ENCODE measurements at places on chromosomes 1 and 21.

GRCh38 chr1:167676205-167676915, 45.4 kb upstream of the MPZL1 start:
- no peak for DNase-seq

DNA sequence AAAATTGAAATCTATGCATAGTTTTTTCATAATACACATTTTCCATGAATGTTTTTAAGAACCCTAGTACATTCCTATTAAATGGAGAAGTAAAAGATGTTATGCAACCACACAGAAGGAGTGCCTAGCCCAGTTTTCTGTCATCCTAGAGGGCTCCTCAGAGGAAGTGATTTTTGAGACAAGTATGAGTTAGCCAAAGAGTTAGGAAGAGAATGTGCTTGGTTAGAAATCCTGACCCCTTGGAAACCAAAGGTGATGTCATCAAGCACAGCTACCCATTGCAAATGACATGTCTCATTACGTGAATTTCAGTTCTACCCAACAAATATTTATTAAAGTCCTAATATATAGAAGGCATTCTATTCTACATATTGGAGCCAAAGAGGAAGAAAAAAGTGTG, 88.9 kb upstream of the TNFSF4 start:
- DNase-seq = no peak

GRCh38 chr1:56295949-56296929, 283.1 kb downstream of the PLPP3 start:
- DNase-seq = no peak

DNA sequence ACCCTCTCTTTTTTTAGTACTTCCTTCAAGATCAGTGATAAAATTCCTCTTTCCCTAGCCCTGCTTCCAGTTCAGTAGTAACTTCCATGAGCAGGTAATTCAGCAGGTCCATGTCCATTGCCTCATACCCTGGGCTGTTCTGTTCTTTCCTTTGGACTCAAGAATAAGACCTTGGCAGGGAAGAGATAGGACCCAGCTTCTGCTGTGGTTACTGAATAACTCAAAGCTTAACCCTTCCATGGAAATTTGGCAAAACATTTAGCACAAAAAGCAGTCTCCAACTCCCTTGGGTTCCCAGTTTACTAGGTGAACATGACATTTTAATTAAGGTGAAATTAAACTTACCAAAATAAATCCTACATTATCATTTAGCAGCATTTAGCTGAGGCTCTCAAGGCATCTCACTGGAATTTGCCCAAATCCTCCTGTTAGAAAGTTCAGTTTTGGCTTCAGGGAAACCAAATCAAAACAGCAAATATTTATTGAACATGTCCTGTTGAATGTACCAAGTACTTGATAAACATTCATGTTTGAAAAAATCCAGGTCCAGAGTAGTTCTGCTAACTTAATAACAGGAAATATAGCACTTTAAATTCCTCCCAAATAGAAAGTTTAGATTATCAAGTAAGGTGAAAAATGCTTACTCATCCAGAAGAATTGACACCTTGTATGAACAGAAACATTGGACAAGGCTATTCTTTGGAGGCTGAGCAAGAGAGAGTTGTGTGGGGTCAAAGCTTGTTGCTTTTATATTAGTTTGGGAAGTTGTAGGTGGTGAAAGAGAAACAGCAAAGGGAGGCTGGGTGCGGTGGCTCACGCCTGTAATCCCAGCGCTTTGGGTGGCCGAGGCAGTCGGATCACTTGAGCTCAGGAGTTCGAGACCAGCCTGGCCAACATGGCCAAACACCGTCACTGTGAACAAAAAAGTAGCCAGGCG, 8.4 kb upstream of the SERPINC1 start:
- no peak for DNase-seq

DNA sequence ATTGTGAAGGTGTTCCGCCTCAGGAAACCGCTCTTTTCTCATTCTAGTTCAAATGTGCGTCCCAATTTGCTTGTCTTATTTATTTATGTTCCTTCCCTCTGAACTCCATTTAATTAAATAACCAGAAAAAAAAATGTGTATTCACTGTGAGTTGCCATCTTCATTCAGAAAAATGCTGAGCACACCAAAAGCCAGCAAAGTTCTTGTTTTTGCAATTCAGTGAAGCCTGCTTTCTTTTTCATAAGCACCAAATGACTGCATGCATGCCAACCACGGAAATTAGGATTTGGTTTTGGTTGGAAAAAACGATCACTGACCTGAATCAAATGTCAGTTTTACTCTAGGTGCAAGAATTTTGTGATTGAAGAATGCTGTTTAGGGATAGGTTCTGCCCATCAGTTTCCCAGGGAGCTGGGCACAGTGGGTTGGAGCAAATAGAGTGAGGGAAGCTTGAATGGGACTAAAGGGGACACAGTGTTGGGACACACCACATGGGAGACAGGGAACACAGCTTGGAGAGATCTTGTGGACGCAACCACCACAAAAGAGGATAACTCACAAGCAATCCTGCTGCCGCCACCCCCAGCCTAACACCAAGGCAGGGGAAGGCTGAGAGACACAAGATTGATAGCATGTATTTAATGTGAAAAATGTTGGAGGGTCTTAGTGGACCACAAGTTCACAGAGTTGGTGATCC, 183.4 kb upstream of the GALNT2 start:
- no peak for DNase-seq

DNA sequence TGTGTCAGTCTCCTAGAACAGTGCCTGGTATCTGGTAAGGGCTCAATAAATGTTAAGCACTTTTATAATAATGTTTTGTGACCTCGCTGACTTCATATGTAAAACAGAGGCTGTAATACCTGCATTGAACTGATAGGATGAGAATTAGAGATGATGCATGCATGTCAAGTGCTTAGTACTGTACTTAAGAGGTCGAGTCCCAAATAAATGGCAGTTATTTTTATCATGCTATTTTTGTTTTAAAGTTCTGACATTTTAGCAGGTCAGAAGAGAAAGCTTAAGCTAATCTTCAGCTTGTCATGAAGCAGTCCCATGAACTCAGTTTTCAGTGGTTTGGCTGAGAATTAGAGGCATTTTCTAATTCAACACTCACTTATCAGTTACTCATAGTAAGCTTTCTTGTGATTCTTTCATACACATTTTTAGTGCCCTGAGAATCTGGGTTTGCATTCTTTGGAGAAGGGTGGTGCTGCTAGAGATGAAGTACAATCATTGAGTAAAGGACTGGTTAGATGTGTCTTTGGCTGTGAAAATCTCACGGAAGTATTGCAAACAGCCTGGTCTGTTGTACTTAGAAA, 75.7 kb upstream of the RAVER2 start:
- DNase-seq = no peak

DNA sequence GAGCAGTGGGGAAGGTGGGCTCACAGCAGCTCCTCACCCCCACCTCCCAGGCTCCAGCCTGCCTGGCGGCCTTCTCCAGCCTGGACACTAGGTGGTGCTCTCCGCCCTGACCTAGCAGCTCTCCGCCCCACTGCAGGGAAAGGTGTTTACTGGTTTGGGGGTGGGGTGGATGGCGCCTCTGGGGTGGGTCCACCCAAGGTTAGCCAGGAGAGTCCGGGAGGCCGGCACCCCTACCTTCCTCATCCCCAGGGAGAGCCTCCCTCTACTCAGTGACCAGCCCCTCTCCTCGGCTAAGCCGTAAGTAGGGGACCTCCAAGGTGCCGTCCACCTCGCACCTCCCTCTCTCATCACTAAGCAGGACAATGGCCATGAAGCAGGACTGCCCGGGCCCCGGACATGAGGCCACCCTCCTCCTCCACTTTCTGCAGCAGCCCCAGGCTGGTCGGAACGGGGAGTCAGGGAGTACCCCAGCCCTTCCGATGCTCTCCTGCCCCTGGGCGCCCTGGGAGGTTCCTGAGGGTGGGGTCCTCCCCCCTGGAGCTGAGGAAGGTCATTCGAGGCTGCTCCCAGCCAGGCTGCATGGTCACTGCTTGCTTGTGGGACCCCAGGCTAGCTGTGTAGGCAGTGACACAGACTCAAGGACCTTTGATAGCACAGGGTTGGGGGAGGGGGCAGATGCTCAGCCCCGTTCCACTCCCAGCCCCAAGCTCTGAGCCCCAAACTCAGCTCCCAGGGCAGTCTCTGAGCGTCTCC, 101.4 kb upstream of the VAMP3 start:
- peak; percentile 18 for DNase-seq

- no peak for DNase-seq
Observed at GRCh38 chr1:195951313-195951712, 656.9 kb downstream of the KCNT2 start.

- no peak for DNase-seq
Observed at GRCh38 chr1:31880957-31881687, 57.0 kb downstream of the PTP4A2 start.

DNA sequence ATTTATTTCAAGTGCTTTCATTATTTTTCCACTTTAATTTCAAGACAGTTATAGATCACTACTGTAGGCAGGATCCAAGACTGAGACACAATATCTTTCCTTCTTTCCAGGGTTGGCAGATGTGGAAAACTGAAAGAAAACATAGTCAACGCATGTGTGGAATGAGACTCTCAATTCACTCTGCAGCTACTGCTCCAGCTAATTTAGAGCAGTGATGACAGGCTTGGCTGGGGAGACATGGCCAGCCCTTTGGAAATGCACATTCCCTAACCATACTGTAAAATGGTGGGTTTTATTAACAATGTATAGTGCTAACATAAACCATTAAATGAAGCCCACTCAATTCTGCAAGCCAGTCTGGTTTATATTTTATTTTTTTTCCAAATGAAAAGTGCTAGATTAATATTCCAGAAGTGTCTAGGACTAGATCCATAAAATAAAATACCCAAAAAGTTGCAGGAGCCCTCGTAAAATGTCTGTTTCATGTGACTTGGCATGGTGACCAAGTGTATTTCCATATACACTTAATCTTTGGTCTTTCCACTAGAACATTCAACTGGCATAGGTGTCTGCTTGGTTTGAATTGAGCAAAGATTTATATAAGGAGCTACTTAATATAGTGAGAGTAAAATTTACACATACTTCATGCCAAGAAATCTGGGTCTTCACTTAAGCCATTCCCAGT, 32.9 kb downstream of the COL11A1 start:
- no peak for DNase-seq

GRCh38 chr1:210624722-210625121, 296.0 kb downstream of the HHAT start:
- no peak for DNase-seq

DNA sequence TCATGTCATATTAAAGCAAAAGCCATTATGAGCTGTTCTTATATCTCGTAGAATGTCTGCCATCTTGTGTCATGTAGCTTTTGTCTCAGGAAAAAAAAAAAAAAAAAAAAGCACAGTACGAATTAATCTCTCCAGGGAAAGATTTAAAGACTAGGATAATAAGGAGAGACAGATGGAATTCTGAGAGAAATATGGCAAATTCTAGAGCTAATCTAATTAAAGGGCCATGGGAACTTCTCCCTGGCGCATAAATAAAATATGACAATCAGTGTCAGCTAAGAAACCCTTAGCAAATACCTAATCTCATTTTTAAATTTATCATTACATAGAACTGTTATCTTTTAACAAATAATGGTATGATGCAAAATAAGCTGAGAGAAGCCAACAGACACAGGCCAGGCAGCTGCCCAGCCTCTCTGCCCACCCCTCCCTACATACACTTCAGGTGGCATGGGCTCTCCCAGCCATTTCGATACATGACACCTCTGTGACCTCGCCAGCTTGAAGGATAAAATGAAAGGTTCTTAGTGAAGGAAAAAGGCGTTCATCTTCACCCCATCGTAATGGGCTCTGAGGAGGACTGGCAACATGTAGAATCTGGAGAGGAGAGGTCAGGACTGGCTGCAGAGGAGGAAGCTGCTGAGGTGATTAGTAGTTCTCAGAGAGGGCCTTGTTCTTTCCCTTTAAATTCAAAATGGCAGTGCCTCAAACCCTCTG, 39.8 kb downstream of the DISC1 start:
- peak; percentile 12 for DNase-seq

GRCh38 chr1:53587252-53587988, 128.2 kb downstream of the DMRTB1 start:
- no peak for DNase-seq

DNA sequence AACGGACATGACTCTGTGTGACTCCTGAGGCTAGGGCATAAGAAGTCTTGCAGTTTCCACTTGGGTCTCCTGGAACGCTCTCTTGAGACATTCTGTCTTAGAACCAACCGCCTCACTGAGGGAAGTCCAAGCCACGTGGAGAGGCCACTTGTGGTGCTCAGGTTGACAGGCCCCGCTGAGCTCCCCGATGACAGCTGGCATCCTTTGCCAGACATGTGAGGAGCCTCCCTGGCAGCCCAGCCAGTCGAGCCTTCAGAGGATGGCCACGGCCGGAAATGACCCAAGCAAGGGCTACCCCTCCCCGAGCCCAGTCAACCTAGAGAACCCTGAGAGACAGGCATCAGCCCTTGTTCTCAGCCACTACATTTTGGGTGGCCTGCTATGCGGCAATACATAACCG, 20.7 kb downstream of the PLEKHA6 start:
- DNase-seq = no peak

DNA sequence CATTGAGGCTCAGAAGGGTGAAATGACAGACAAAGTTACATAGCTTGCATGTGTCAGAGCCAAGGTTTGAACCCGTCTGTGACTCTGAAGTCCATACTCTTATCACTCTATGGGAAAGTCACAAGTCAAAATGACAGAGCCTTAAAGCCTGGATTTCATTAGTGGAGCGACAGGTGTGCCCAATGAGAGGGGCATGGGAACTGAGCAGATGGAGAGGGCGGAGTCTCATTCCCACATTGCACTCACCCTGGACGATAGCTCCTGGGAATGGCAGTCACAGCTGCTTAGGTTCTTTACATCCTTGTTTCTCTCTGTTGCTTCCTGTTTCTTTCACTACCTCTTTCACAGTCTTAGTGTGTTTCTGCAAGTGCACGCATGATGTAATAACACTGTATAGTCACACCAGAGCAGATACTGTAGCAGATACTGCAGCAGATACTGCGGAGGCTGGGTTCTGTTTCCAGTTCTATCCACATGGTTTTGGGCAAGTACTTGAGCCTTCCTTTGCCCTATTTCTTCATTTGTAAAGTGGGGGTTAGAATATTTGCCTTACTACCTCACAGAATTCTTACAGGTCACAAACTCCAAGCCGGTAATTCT, 127.2 kb downstream of the ZSCAN20 start:
- DNase-seq = peak; percentile 85

DNA sequence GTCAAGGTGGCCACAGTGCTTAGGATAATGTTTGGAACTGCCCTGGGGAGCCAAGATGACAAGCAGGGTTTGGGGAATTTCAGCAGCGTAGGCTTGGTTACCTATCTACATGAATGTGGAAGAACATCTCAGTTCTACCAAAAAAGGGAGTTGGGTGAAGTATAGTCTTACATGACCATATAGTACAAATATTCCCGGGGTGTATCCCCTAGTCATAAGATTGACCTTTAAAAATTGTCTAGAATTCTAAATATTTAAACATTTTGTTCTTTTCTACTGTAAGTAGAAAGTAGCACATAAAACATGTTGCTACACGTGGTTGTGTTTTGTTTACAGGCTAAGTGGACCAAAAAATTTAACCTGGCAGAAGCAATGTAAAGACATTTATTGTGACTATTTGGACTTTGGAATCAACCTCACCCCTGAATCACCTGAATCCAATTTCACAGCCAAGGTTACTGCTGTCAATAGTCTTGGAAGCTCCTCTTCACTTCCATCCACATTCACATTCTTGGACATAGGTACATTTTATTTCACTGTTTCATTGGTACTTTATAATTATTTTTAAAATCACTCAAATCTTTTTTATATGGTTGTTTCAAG, 20.3 kb downstream of the IL12RB2 start:
- DNase-seq = no peak

Data from NCI-H2171 (cell line).